Posterior cingulate gyrus (tissue), 11 donors: ENCODE measurements at places on chromosomes 3 and 15.

DNA sequence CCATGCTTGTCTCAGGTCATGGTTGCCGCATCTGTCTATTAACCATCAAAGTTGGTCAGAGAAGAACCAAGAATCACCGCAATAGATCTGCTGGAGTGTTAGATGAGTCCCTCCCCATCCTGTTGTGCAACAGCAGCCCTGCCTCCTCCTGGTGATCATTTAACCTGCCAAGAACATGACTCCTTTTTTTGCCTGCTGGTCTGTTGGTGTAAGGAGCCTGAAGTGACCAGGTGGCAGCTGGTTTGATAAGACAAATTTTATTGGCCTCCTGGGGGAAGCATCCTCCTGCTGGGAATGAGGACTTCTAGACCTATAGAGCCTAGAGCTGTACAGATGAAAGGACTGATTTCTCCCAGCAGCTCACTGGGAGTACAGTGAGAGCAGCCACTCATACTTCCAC lies 43.5 kb upstream of the RAF1 start:
- DNase-seq = peak; percentile 7

DNA sequence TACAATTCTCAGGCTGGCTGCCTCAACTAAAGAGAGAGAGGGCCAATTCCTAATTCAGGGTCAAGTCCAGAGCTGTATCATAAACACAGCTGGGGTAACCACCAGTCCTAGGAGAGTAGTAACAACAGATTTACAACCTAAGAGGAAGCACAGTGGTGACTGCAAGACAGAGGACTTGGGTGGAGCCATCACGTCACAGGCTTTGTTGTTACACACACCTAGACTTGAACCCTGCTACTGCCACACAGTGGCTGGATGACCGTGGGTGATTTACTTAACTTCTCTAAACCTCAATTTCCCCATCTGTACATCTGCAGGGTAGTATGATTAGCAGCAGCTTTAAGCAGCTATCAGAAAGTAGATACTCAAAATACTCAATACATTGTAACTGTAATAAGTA lies 78.6 kb downstream of the MYLK start:
- no peak for DNase-seq

- DNase-seq = no peak
Measured at GRCh38 chr15:48121849-48122248, 1.1 kb downstream of the SLC24A5 start.

DNA sequence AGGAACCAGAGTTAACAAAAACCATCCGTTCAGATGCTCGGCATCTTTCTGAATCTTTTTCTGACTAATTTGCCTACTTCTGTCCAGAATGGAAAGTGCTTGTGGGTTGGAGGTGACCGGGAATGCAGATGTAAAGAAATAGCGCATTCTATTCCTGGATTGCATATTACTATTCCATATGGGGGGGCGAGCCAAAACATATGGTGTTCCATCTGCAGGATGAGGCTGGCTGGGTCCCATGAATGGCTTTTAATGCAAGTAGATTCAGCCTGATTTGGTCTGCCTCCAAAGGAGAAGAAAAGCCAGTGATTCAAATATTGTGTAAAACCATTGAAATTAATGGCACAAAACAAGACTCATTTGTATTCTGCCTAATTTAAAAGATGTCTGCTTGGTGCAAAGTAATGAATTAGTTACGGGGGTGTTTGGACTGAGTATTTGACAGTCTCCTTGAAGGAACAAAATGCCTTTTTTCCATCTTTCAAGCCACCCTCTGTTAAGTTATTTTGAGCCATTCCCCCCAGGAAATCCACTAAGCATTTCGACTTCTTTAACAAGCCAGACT lies 99.0 kb downstream of the ST8SIA2 start:
- DNase-seq = no peak

- DNase-seq = no peak
Measured at GRCh38 chr3:189395825-189396224, 224.1 kb downstream of the TPRG1 start.

DNA sequence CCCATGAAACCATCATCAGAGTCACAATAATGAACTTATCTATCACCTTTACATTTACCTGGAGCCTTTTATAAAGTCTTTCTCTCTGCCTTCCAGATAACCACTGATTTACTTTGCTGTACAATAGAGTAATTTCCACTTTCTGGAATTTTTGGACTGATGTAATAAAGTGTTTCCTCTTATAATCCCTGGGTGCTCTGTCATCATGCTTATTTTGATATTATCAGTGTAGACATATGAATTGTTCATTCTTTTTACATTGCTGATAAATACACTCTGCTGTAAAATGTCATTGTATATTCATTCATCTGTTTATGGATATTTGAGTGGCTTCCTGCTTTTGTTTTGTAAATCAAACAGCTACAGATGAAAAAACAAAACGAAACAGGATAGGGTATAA lies 27.0 kb upstream of the IREB2 start:
- no peak for DNase-seq

GRCh38 chr3:131303848-131304247 lies 77.7 kb upstream of the NUDT16 start:
- DNase-seq = no peak

- DNase-seq = no peak
Measured at GRCh38 chr3:126743781-126744180, 39.7 kb downstream of the CHCHD6 start.

- DNase-seq = no peak
Measured at GRCh38 chr3:39501968-39502837, 34.7 kb downstream of the MOBP start.

DNA sequence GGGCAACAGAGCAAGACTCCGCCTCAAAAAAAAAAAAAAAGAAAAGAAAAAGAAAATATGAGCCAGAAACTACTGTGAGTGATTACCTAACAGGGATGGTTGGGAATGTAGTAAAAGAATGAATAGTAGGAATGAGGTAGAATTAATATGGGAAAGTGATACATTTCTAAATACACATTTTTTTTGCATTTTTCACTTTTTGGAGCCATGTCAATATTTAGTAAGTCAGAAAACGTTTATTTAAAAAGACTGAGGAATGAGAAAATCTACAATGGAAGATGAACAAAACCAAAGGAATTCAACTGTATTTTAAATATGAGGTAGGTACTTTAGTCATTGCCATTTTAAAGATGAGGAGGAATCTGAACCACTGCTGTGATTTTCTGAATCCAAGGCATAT lies 817.2 kb upstream of the CADM2 start:
- no peak for DNase-seq

- no peak for DNase-seq
Measured at GRCh38 chr3:69490235-69490634, 104.3 kb upstream of the FRMD4B start.

GRCh38 chr15:56038015-56038414 lies 44.6 kb upstream of the NEDD4 start:
- DNase-seq = no peak

- no peak for DNase-seq
Measured at GRCh38 chr3:58307639-58308215, 1.4 kb downstream of the HTD2 start.

DNA sequence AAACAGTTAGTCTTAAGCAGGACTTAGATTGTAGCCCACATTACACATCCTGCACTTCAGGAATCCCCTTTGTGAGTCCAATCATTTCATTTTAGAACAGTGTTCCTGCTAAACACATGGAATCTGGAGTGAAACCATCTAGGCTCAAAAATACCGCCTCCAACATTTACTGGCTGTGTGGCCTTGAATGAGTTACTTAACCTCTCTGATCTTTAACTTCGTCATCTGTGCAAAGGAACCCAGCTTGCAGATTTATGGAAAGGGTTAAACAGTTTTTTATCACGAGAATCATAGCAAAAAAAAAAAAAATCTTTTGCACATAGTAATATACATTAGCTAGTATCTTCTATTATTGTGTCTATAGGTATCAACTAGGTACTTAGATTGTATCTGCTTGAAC lies 8.0 kb upstream of the LRTM1 start:
- DNase-seq = no peak

GRCh38 chr3:44893097-44893496 lies 18.7 kb downstream of the TGM4 start:
- DNase-seq = no peak

DNA sequence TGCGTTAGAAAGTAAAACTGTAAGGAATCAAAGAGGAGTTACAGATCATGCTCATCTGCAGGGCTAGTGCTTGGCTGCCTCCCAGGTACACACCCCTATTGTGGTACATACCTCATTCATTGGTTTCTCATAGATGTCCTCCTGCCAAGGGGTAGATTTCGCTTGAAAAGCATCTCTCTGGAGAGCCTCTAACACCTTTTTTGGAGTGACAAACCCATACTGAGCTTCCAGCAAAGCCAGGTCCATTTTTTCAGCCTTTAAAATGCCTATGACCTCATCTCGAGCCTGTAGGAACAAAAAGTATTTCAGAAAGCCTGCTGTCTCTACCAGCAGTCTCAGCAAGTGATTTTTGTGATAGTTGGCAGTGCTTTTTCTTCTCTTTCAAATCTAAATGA lies 112.1 kb downstream of the CMSS1 start:
- peak; percentile 67 for DNase-seq

DNA sequence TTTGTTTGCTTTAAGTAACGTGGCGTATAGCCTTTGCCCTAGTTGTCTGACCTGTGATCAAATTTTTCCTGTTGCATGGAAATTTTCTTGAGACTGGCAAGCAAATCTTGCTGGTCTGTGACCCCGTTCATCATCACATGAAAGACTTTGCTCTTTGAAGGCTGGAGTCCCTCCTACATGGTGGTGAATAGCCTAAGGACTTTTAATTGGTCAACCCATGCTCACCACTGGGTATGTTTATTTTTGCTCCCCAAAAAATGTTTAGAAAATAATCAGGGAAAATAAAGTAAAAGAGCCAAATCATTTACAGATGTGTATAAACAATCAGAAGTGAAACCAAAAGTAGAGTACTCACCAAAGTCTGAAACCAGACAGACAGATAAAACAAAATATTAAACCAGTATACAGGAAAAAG lies 1075.3 kb upstream of the ALCAM start:
- DNase-seq = no peak

DNA sequence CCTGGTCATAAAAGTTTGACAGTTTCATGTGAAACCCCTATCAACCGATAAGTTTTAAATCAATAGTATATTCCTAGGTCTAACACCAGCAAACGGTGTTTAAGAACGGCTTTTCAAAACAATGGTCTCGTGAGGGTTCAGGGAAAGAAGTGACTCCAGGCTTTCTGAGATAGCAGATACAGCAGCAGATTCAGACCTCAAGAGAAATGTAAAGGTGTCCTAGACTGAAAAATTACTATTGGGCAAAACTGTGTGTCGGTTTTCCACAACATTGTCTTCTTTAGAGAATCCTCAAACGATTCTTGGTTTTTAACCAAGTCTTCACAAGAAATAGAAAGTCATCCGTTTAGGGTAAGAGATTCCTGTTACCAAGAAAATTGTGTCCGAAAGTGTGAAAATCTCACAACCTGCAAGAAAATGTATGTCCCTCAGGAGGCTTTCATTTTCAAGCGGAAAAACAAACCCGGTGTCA lies 1.2 kb downstream of the SETD2 start:
- DNase-seq = no peak

DNA sequence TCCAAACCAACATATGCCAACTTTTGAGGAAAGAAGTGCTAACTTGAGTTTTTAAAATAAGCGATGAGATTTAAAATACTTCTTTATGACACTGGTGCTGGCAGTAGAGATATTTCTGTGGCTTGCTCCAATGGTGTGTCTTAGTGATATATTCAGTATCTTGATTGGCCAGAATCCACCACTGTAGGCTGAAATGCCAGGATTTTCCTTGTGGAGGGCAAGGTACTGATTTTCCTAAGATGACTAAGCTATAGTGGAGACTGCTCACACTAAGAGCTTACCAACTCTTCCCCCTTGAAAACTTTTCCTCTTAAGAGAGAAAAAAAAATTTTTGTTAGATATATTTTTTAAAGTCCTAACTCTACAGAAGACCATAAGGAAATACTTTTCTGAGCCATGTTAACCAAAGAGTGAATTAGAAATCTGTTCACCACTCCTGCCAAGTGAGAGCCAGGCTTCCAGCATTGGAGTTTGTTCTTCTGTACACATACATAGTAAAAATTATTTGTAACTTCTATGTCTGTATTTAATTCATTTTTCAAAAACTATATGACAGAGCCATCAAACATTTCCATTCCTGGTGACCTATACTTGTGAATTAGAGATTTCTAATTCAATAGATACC lies 109.1 kb downstream of the PPP2R3A start:
- no peak for DNase-seq

DNA sequence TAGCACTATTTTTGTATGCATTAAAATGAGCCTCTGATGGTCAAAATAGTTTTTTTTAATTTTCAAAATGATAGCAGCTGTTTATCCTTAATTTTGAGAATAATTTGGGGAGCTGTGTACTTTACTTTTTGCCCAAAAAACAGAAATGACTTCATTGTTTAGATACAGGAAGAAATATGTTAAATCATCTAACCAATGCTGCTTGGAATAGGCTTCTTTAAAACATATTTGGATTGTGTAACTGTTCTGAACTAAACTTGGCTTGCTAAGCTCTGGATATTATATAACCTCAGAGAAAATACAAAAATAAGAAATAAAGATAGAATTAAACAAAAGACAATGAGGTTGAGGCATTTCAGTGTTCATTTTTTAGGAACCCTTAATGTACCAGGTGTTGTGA lies 119.3 kb downstream of the SERPINI1 start:
- DNase-seq = no peak

- DNase-seq = peak; percentile 77
Measured at GRCh38 chr15:85785887-85786780, 8.6 kb downstream of the KLHL25 start.

- no peak for DNase-seq
Measured at GRCh38 chr3:197749315-197749600, 425 bp upstream of the FYTTD1 start.

DNA sequence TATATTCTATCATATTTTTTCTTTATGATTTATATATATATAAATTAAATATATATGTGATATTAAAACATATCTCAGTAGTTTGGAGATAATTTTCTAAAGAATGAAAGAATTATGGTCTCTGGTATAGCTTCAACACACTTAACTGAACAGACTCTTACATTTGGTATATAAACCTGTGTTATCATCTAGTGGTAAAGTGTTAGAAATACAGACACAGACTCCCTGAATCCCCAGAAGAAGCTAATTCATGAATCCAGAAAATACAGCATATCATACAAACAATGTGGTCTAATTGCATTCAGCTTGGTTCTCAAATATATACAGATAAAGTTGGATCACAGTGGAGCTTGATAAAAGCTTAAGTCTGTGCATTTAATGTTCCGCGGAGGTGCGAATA lies 1100.4 kb downstream of the ROBO2 start:
- DNase-seq = no peak

GRCh38 chr3:146953511-146953981 lies 348.4 kb upstream of the PLSCR5 start:
- no peak for DNase-seq

GRCh38 chr3:17412950-17413530 lies 329.4 kb downstream of the TBC1D5 start:
- DNase-seq = no peak

DNA sequence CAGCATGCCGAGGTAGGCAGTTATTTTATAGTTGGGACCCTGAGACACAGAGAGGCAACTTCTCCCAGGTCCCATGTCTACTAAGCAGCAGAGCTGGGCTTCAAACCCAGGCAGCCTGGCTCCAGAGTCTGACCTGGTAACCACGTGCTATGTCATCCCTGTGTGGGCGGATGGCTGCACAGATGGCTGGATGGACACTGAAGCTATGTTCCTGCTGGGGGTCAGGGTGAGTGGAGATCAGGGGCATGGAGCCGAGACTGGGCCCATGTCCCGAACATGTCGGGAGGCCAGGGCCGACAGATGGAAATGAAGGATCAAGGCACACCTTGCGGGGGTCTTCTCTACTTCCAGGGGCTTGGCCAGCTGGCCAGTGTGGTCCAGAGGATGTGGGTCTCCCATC lies 9.3 kb upstream of the FBLN2 start:
- DNase-seq = no peak
